ENCODE measurements at places on chromosomes 3 and 15. TPM values are rescaled to one million over a fixed set of nuclear protein-coding genes. Genes with fewer than 3 reads are reported as not detected.
A peak's percentile ranks its signal among the peaks of the same experiment; 100 is the strongest.

DNA sequence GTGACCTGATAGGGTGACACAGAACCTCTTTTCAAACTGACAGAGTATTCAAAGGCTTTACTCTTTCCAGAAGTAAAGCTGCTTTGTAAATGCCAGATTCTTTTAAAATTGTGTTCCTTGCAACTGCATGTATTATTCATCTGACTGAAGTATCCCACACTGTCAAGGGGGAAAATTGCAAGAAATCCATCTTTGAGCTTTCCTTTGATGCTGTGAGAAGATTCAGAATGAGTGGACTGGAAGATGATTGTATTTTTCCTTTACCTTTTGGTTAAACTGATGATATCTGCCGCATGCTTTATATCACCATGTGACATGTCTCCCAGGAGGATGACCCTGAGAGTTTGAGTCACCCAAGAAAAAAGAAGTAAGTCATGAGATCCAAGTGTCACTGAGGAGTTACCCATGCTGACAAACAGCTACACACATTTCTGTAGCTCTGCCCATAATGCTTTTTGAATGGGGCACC is 250.8 kb upstream of the CBLB start:
- no peak for DNase-seq

GRCh38 chr3:42749753-42750231 is 23.3 kb downstream of the CCDC13 start:
- DNase-seq, result no peak

GRCh38 chr15:52749258-52749657 is 40.9 kb downstream of the ONECUT1 start:
- DNase-seq, result no peak

DNA sequence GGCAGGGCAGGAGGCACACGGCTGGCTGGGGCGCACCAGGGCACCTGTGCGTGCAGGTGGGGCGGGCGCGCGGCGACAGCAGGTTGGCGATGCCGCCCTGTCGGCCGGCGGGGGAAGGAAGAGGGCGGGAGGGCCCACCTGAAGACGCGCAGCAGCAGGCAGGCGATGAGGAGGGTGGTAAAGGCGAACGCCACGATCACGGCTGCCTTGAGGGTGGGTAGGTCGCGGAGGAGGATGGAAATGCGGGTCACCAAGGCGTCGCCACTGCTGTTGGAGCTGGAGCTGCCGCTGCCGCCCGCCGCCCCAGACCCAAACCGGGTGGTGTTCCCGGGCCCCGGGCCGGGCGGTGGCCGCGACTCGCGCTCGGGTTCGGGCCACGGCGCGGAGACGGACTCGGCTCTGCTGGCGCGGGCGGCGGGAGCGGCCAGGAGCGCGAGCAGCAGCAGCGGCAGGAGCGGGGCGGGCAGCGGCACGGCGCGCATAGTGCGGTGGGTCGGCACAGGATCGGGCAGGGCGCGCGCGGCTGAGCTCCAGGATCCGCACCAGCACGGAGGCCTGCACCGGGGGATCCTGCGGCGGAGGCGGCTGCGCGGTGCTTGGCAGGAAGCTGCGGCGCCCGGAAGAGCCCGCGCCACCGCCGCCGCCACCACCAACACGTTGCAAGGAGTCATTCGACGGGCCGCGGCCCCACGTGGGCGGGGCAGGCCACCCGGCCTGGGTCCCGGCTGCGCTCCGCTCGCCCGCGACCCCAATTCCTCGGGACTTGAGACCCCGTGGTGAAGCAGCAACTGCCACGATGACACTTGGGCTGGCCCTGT is at the start of gene FAM174B:
Gene FAM174B (minus strand): TSS at position 598 of the 818 bp plus-strand sequence.
- DNase-seq, result peak; percentile 69

GRCh38 chr3:171088496-171088895 is 62.0 kb upstream of the SLC2A2 start:
- DNase-seq, result no peak

DNA sequence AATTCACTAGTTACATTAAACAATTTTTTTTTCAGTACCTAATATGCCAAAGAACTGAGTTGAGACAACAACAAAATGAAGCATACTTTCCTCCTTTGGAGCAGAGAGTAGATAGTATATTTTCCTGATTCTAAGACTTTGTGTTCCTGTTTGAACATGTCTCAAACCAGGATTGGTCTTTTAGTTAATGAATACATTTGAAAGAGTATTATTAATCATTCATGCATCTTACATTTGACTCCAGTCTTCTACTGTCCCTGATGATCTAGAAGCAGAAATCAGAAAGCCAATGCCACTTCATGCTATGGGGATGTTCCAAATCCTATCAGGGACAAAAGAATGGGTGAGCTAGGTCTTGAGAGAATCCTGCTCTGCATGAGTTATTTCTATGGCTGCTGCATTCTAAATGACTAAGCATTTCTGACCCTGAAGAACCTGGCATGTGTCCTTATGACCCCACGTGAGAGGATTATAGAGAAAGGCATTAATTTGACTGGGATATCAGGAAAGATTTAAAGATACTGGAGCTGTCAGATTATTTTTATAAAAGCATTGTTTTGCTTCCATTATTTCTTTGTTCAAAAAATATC is 32.9 kb upstream of the MBNL1 start:
- no peak for DNase-seq

- DNase-seq, result no peak
Measured at GRCh38 chr3:27559835-27560234, 75.7 kb upstream of the SLC4A7 start.

DNA sequence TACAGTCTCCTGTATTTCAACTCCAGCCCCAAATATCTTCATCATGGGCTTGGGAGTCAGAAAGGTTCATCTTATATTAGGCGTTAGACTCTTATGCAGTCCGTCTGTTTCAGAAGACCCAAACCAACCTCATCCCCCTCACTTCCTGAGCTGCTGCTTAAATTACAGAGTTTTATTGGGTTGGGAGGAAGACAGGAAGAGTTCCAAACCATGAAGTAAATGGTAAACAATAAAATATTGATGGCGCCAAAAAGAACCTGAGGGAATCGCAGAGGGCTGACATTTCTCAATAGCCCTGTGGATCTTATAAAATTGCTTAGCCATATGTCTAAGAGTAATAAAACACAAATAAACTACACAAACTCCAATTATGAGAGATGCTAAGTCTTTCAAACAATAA is 116.9 kb upstream of the C3orf80 start:
- no peak for DNase-seq

DNA sequence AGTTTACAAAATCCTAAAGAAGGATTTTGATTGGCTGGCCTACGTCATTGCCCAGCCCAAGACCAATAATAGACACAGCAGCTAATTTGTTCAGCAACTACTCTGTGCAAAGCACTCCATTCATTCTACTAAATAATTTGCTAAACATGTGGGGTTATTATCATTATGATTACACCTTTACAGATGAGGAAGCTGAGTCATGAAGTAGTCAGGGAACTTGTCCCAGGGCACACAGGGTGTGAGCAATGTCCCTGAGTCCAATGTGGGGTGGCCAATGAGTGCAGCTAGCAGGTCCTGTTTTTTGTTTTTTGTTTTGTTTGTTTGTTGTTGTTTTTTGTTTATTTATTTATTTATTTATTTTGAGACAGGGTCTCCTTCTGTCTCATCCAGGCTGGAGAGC is 183.6 kb downstream of the ABHD5 start:
- no peak for DNase-seq

GRCh38 chr15:56890038-56890437 is 28.4 kb upstream of the TCF12 start:
- DNase-seq, result no peak

DNA sequence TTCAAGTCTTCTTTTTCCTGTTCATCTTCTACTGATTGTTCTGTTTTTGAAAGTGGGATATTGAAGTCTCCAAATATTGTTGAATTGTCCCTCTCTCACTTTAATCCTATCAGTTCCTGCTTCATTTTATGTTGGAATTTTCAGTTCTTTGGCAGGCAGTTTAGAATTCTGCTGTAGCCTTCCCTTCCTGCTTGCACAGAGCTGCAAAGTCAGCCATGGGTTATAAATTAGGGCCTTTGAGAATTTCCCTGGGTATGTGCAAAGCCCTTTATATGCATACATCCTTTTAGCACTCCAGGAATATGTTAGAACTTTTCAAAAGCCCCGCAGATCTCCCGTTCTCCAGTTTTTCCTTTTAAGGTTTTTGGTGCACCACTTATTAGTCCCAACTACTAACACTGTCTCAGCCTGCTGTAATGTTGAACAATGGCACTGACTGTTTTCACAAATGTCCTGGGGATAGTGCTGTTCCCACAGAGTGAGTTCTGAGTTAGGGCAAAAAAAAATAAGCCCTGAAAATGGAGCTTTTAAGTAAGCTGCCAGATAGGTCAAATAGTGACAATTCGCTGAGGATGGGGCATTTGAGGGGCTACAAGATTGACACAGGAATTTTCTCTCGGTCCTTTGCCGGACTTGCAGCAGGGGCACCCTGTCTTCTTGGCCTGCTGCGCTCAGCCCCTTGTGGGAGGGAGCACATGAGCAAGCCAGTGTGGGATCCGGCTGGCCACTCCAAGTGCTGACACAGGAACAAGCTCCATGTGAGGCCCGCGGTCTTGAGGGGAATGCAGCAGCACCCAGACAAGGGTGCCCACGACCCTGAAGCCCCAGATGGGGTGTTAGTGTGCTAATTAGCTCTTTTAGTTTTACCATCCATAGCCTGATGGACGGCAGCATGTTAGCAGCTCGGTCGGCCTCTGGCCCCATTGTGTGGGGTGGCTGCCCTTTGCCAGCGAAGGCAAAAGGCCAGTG is 96.0 kb downstream of the VPS8 start:
- DNase-seq, result no peak

DNA sequence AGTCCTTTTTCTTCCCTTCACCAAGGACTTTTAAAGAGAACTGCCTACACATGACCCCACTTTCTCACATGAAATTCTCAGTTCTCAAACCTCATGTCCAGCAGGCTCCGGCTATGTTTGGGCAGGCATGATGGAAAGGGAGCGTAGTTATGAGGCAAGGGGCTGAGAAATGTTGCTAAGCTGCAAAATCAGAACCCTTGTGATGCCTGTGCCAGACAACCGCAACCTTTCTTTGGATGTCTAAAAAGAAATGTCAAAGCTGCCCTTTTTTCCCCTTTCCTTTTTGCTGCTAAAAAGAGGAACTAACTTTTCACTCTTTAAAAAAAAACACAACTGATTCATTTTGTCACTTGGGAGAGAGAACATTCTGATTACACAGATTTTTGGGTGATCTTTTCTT is 19.2 kb downstream of the GNB4 start:
- no peak for DNase-seq

DNA sequence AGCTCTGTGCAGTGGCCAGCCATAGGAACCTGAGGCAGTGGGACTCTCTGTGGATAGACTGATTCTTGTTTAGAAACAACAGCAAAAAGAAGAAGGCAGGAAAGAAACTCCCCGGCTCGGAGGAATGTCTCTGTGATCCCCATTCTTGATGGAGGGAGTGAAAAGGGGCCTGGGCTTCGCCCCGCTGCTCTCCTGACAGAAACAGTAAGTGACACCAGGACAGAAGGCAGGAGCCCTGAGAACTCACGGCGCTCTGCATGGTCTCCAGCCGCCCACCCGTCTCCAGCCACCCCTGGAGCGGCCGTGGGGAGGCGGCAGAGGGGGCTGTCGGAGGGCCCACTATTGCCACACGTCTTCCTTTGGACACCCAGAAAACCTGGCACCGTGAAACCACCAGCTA is 35.7 kb upstream of the PARL start:
- DNase-seq, result no peak

DNA sequence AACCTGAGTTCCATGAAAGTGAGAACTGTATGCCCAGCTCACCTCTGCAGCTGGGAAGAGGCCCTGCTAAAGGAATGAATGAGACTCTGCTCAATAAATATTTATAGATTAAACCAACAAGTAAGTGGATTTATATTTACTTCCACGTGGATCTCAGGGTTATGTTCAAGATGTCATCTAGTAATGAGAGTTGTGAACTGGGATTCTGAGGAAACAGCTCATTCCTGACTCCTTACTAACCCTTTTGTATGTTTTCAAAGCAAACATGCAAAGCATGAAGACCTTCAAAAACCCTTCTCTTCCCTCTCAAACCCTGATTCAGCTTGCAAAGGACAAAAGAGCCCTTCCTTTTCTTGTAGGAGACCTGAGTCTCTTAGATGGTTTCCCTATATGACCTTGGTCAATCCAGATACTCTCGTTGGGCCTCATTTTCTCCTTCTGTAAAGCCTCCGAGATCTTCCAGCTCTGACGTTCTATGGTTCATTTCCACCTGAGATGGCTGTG is 53.4 kb downstream of the LSM3 start:
- DNase-seq, result no peak

DNA sequence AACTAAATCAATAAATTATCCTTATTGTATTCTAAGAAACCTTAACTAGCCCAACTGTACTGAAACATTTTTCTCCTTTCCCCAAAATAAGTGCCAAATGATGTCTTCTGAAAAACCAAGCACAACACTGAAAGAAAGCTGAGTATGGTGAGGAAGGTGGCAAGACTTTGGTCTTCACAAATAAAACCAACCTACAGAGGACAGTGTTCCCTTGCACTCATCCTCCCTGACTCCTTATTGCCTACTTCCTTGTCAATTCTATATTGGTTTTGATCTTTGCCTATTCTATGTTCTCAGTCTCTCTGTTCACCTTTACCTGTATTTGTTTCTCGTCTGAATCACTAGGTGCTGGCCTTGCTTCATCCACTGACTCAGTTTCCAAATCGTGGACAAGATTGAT is 490.1 kb upstream of the ZNF385D start:
- no peak for DNase-seq

DNA sequence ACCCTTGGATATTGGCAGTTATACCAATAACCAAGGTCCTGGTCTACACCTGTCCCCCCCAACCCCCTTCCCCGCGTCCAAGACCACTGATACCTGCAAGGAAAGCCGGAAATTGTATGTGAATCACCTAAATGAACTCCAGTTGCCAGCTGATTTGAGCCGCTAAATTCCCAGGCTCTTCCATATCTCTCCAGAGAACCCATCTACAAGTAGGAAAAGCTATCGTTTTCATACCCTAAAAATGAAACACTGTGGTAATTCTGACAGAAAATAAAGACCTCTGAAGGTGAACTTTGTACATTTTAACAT is 114.2 kb upstream of the ICE2 start:
- DNase-seq, result no peak

- no peak for DNase-seq
Measured at GRCh38 chr3:134055661-134056060, 25.9 kb upstream of the SLCO2A1 start.

GRCh38 chr15:99149366-99149765 is 44.5 kb downstream of the SYNM start:
- DNase-seq, result no peak

GRCh38 chr15:85274315-85275050 is 105.9 kb upstream of the AKAP13 start:
- DNase-seq, result no peak

GRCh38 chr3:181457756-181458155 is 254.0 kb upstream of the SOX2 start:
- no peak for DNase-seq

The HHATL gene
- total RNA-seq, result not detected

The OR5H2 gene
- total RNA-seq, result not detected

The STRIT1 gene
- total RNA-seq, result not detected

The SENP5 gene
- 33.7 TPM for total RNA-seq

The FOXB1 gene
- total RNA-seq, result 0.60 TPM

The CCR9 gene
- total RNA-seq, result not detected

The SLC12A1 gene
- 0.05 TPM for total RNA-seq

The ACKR4 gene
- 1.9 TPM for total RNA-seq
